Glomerular endothelial cell (primary cell): ENCODE measurements at places on chromosomes 3 and 15. TPM values are rescaled to one million over a fixed set of nuclear protein-coding genes. Genes with fewer than 3 reads are reported as not detected.

DNA sequence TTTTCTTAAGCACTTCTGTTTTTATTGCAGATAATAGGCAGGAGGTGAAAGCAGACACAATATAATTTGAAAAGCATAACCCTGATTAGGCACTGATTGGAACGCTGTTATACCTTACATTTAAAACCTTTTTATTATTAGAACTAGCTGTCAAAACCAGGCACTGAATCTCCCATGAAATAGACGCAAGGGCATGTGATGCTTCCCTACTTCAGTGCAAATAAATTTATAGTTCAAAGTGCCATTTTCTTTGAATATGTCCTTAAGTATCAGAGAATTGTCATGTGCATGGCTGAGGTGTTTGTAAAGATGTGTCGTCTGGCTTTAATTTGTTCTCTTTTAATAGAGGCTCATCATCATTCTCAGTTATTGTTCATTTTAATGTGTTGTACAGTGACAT lies 386.0 kb downstream of the NR2F2 start:
- no peak for DNase-seq

The SCAMP5 gene
- 27.2 and 32.6 TPM in 2 replicates for total RNA-seq

The TRANK1 gene
- total RNA-seq = 9.9 and 16.8 TPM in 2 replicates

DNA sequence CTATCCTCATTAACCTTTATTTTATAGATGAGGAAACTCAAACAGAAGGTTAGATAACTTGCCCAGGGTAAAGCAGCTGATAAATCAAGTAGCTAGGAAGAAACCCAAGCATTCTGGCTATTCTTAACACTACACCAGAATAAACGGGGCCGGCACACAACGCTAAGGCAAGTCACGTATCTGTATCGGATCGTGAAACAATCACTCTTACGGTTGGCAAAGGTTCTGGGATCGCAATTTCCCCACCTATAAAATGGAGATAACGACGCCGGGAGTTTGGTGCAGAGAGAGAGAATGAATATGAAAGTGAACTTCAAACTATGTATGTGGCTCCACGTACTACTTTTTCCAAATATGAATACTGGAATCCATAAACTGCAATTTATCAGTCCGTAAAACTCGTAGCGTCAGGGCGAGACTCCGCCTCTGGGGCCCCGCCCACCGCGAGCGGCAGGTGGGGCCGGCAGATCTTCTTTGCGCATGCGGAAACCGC lies 252 bp upstream of the ARMC8 start:
- no peak for DNase-seq

The POTEB3 gene
- not detected in 2 replicates for total RNA-seq

DNA sequence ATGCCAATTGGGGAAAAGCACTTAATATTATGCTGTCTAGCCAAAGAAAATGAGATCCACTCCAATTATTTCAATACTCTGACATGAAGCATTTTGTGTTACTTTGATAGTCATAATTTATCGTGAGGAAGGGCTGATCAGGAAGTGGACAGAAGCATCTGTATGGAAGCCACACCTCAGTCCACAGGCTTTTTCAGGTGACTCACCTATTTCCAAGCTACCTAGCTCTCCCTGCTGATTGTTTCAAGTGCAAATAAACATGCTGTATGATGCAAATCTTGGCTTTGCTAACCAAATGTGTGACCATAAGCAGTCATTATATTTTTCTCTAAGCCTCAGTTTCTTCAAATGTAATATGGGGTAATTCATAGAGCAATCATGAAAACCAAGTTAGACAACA lies 30.8 kb upstream of the CPB1 start:
- DNase-seq = no peak

- no peak for DNase-seq
These were observed 78.3 kb upstream of the TPM1 start for GRCh38 chr15:62964251-62964650.

- no peak for DNase-seq
These were observed 554.8 kb downstream of the NAALADL2 start for GRCh38 chr3:175413926-175414325.

GRCh38 chr3:160638184-160638583 lies 38.8 kb upstream of the ARL14 start:
- DNase-seq = no peak

DNA sequence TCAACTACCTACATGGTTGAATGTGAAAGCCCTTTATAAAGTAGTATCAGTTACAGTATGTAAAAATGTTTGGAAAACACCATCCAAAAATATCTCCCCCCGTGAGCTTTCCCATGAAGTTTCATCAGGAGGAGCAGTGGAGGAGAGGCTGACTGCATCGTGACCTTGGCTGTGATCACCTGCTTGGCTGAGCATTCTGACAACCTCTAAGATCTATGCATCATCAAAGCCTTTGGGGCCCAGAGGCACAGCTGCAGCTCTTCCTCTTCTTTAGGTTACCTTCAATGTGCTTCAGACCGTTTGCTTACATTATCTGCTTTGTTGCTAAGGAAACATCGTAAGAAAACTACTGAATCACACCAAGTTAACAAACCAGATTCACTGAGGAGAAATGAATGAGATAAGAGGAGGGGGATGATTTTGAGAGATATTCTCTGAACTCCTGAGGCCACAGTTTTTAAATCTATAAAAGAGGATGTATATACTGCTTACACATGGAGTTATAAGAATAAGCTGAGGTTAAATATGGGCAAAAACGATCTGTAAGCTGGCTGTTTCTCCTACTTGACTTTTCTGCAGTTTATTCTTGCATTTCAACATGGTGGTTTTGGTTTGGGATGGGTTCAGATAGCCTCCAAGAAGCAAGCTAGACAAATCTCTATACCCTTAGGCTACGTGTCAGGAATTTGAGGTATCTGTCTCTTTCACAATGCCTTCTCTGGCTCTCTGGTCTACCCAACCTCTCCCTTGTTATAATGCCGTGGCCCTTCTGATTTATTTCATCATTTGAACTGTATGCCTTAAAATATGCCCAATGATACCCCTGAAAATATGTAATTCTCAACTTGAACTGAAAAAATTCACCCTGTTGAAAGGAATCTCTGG lies 4.0 kb downstream of the GCSAM start:
- DNase-seq = no peak

The ZNF80 gene
- total RNA-seq = not detected in 2 replicates

DNA sequence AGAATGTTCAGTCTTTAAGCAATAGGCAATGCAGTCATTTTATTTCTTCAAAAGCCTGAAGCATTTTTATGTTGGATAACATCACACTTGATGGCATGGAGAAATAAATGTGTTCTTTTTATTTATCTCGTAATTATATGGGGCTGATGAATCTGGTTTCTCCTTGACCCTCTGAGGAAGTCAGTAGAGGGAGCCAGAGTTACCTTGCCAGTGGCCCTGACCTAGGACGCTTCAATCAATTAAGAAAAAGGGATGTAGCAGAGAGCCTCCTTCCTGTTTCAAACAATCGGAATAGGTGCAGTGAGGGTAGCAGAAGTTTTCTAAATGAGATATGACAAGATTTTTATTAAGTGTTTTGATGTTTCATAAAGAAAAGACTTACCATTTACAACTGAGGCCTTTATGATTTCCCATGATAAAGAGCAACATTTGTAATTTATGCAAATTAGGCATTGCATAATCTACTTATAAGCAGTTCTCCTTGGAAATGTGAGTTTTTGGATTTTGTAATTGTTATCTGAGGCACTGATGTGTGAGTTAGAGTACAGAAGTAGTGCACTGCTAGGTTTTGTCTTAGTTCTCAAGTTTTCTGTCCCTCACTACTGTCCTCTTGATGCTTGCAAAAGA lies 129.1 kb downstream of the RAP2B start:
- DNase-seq = no peak

DNA sequence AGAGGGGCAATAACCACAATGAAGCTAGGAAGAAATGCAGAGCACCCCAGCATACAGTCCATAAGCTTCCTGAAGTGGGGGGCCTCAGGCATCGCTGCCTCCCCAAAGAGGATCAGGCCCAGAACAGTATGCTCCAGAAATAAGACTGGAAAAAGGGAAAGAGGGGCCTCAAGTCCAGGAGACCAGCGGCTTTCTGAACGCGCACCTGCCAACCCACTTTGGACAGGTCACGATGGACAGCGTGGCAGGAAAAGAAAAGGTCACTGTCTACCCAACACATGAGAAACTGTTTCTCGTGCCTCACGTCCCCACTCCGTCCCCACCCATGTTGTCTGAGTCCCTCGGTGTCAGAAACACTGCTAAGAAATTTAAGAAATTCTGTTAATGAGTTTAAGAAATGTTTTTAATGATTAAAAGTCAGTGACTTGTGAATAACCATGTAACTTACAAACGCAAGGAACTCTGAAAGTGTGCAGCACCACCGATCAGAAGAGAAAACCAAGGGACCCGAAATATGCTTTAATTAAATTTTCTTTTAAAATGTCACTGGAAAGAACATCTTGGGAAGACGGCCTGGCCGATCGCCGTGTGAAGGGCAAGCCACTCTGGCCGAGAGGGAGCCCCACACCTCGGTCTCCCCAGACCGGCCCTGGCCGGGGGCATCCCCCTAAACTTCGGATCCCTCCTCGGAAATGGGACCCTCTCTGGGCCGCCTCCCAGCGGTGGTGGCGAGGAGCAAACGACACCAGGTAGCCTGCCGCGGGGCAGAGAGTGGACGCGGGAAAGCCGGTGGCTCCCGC lies 1.7 kb upstream of the PPARG start:
- no peak for DNase-seq

DNA sequence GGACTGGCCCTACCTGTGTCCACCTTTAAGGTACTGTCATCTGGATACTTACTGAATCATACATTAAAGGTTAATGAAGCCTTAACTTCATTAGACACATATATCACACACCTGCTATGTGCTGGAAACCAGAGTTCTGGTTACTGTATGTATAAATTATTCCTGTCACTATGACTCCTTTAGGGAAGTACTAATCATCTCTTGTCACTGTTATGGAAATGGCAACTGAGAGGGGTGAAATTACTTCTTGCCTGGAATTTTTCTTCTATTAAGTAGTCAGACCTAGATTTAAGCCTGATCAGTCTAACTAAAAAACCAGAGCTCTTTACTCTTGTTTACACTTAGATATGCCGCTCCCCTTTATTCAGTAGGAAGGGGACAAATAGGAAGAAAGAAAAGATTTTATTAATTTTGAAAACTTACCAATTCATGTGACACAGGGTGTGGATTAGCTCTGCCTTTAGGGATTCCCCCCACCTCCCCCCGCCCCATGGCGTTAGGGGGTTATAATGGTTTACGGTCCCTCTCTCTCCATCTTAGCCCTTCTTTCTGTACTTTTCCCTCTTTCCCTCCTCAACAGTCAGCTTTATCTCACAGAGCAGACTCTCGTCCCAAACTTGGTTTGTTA lies 152.5 kb downstream of the KLHL25 start:
- no peak for DNase-seq

The ANKUB1 gene
- not detected in 2 replicates for total RNA-seq

DNA sequence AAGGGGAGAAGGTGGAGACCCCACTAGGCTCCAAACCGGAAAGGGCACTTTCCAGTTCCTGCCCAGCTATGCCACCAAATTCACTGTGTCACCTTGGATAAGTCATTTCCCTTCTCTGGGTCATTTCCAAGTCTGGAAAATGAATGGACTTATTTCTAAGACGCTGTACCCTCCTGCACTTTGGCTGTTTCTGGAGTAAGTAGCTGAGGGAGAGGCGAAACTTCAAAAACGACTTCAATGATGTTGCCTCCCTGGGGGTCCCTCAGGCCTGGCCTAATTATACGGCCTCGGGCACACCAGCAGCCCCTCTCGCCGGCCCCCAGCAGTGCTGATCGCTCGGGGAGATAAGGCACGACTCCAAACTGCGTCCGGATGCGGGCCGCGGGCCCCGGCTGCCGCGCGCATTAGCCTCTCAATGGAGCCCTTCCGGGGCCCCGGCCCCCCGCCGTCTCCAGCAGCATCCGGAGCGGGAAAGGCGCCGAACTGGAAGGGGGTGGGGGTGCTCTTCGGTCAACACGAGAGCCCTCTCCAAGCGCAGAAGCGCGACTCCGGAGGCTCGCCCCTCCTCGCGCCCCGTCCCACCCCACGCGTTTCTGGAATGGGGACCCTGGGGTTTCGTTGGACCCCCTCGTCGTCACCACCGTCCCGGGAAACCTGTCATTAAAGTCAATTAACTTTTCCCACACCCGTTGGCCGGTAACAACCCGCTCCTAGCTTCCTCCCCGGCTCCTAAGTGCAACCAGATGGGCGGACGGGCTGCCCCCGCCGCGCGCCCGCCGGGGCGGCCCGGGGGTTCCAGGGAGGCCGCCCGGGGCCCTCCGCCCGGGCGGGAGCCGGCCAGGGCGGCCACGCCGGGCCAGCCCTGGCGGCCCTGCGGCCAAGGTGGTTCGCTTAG lies 4.8 kb downstream of the HES1 start:
- DNase-seq = no peak
